GM23338 (cell line): ENCODE measurements at places on chromosomes 11 and 22. TPM values are rescaled to one million over a fixed set of nuclear protein-coding genes. Genes with fewer than 3 reads are reported as not detected.
A peak's percentile ranks its signal among the peaks of the same experiment; 100 is the strongest.

- no peak overlapping the region for H3K27ac ChIP-seq
- no peak overlapping the region for H3K4me3 ChIP-seq
- no peak for DNase-seq
Observed at GRCh38 chr11:68988491-68988890, 7.7 kb upstream of the MRGPRD start.

DNA sequence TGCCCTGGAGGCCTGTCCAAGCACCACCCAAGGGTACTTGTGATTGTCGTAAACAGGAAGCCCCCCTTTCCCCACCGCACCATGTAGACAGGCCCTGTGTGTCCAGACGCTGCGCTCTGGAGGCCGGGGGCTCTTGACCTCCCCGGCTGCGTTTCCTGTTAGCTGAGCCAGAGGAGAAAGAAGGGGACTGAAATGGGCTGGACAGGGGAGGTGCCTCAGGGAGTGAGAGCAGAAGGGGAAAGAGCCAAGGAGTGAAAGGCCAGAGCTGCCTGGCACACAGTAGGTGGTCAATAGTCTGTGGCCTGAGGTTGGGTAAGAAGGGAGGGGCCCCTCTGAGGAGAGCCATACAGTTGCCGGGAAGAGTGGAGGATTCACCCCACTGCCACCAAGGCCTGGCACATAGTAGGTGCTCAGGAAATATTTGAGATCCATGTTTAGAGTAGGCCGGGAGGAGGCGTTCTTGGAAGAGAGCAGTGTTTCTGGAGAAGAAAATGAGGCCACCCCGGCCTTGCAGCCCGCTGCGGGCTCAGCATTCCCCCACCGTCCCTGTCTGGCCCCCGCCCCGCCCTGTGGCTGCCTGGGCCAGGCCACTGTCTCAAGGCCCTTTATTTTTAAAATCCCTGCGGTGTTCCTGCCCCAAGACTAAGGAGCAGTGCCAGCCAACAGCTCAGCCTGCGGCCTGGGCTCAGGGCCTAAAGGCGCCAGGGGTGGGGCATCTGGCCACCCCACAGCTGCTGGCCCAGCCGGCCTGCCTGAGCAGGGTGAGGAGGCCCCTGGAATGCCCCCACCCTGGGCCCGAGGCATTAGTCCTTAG, 13.6 kb upstream of the CDC42EP1 start:
- peaks cover 23% of the 10 kb centered on the region for H3K4me1 ChIP-seq
- peak overlapping the region; percentile 97 for H3K27ac ChIP-seq
- H3K27me3 ChIP-seq: no peaks in the 10 kb centered on the region
- no peaks in the 10 kb centered on the region for H3K36me3 ChIP-seq
- H3K4me3 ChIP-seq: peak overlapping the region; percentile 68

DNA sequence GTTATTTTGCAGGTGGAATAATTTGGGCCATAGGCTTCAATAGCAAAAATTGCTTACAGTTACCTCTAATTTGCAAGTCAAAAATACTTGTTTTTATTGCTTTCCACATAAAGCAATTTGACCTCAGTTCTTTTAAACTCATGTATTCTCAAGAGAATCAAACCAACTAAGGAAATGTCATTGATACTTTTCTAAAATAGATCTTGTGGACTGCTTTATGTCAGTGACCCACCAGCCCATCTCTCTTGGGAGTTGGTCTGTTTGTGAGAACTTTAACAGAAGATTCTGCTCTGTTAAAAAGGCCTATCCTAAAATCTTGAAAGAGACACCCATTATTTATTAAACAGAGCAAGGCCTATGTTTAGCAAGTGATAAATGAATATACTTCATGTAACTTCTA, 75.2 kb downstream of the DDIAS start:
- H3K27me3 ChIP-seq: no peaks in the 10 kb centered on the region
- no peaks in the 10 kb centered on the region for H3K4me1 ChIP-seq
- no peaks in the 10 kb centered on the region for H3K36me3 ChIP-seq
- H3K27ac ChIP-seq: no peak overlapping the region
- no peak for DNase-seq
- no peak overlapping the region for H3K4me3 ChIP-seq

The FREY1 gene
- total RNA-seq: 1.1 TPM in 1 of 2 replicates, not detected in the other

DNA sequence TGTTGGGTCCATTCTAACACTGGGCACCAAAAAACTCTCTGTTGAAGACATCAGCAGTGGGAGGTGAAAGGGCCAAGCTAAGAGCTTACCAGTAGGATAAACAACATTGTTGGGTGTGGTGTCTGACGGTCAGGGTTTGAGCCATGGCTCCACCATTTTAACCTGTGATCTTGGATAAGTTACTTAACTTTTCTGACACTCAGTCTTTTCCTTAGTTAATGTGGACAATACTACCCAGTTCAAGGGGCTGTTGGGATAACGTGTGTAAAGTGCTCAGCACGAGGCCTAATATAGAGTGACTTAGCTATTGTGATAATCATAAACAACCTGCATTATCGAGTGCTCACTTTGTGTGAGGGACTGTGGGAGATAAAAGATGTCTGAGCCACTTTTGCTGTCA, 6.1 kb downstream of the UCP3 start:
- no peak overlapping the region for H3K27ac ChIP-seq
- no peaks in the 10 kb centered on the region for H3K27me3 ChIP-seq
- no peak for DNase-seq

- H3K27ac ChIP-seq: peak overlapping the region; percentile 43; the same call in 1 of the 2 replicates
- H3K36me3 ChIP-seq: no peaks in the 10 kb centered on the region
- no peak overlapping the region for H3K4me3 ChIP-seq
- no peaks in the 10 kb centered on the region for H3K27me3 ChIP-seq
Observed at GRCh38 chr22:29994943-29995342, 85.3 kb upstream of the HORMAD2 start.

GRCh38 chr11:133163463-133164419, 368.6 kb downstream of the OPCML start:
- H3K4me1 ChIP-seq: peaks cover 20% of the 10 kb centered on the region
- H3K27me3 ChIP-seq: no peaks in the 10 kb centered on the region
- no peak overlapping the region for H3K4me3 ChIP-seq
- no peak overlapping the region for H3K27ac ChIP-seq
- peak; percentile 86 for DNase-seq
